Esophagus squamous epithelium (tissue), 5 donors: ENCODE measurements at places on chromosomes 6 and 20.

DNA sequence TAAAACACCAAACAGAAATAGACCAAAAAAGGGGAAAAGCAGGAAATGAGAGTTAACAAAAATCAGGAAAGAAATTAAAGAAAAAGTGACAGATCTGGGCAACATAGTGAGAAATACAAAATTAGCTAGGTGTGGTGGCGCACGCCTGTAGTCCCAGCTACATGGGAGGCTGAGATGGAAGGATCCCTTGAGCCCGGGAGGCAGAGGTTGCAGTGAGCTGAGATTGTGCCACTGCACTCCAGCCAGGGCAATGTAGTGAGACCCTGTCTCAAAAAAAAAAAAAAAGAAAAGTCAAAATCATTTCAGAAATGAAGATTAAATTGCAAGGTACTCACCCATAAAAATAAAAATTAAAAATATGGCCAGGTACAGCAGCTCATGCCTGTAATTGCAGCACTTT lies 13.0 kb upstream of the GRM4 start:
- DNase-seq = no peak

DNA sequence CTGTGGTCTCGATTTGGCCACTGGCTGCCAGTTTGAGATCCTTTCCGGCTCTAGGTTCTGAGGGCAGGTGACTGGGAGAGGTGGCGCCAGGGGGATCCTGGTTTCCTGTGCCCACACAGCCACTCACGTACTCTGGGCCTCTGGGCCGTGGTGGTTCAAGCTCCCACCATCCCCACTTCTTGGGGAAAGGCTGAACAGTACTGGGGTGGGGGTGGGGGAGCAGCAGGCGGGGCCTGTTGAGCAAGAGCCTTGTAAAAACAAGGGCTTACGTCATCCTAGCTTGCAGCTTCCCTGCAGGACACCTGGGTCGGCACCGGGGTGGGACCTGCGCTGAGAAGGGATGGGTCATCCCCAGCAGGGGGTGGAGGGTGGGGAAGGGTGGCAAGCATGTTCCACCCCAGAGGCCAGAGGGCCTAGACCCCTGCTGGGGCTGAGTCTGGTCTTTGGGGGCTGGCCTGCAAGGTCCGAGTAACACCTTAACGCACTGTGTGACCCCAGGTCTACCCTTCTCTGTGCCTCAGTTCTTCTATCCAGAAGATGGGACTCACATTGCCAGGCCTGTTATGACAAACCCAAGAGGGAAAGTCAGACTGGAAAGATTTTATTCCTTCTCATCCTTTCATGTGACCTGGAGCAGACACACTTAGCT lies 3.1 kb upstream of the CEBPB start:
- no peak for DNase-seq

GRCh38 chr6:127290391-127291265 lies 24.0 kb downstream of the RNF146 start:
- DNase-seq = no peak

GRCh38 chr6:117264692-117265409 lies 507 bp upstream of the VGLL2 start:
- no peak for DNase-seq

DNA sequence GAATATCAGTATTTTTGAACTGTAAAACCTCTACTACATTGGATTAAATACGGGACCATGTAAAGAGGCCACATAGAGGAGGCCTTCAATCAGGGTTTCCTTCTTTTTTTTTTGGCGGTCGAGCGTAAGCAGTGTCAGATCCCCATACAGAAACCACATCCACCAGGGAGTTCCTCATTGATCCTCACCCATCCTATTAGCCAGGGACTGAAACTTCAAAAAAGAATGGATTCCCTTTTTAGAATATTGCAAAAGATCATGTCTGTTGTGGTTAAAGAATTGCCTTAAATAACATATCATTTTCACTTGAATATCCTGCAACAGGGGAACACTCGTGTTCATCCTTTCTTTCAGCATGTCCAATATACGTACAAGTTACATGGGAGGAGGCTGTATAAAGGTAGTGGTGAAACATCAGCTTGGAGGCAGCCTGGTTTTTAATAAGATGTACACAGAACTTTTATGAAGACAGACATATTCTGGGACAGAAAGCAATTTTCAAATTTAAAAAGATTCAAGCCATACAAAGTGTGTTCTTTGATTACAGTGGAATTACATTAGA lies 96.1 kb downstream of the PPP1R14C start:
- DNase-seq = no peak

DNA sequence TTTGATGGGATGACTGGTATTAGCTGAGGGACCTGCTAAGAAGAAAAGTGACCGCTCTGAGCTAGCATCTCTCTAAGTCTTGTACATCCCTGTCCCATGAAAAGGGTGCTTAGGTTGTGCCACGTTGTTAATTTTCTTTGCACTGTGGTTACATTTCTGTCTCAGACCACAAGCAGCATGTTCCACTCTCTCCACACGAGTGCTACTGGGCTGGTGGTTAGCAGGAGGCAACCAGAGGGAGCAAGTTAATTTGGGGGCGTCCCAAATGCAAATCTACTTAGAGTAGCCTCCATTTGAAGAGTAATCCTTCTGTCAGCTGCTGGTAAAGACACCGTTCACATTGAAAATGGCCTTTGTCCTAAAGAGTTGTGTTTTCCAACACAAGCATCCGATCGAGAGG lies 3.4 kb upstream of the SCML4 start:
- no peak for DNase-seq

DNA sequence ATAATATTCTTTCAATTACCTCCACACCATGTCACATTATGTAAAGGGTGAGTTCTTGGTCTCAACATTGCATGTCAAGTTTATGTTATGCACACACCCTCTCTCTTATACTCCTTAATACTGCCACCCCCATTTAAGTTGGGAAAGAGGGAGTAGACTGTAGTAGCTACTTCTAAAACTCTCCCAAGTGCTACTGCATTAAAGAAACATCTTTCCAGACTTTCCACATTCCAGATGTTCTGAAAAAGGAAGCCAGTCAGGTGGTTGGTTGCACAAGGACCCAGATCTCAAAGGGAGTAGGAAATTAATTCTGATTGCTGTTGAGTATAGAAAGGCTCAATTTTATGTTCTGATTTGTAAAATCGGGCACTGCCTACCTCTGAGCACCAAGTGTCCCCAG lies 419.5 kb downstream of the CD83 start:
- DNase-seq = no peak

DNA sequence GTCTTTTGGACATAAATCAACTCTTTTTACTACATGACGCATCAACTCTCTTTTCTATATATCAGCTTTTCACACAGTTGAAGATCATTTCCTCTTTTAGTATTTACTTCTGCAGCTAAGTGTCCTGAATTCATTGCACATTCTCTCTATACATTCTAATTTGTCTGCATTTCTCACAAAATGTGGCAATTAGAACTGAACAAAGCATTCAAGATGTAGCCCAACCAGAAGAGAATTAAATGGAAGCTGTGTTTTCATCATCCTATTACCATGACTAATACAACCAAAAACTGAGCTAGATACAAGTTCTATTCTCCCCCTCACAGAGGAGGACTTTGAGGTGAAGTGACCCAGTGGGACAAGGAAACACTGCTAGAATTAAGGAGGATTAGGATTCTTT lies 86.9 kb downstream of the PLCG1 start:
- DNase-seq = no peak

- DNase-seq = no peak
These were observed 198.0 kb downstream of the SOX4 start for GRCh38 chr6:21791581-21791980.

DNA sequence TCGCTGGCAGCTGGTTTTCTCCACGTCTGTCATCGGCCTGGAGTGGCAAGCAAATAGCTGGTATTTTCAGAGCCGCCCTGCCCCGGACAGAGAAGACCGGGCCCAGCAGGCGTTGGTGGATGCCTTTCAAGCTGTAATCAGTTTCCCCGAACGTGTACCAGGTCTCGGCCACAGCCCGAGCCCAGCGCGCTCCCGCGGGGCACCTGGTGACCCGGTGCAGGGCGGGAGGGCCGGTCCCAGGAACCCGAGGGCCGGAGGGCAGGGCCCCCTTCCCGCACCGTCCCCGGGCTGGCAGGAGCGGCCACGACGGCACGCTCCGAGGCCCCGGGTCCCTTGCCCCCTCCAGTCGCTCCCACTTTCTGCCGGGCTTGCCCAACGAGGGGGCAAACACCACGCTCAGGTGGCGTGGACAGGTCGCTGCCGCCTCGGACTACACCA lies 348 bp upstream of the PYGB start:
- DNase-seq = no peak

DNA sequence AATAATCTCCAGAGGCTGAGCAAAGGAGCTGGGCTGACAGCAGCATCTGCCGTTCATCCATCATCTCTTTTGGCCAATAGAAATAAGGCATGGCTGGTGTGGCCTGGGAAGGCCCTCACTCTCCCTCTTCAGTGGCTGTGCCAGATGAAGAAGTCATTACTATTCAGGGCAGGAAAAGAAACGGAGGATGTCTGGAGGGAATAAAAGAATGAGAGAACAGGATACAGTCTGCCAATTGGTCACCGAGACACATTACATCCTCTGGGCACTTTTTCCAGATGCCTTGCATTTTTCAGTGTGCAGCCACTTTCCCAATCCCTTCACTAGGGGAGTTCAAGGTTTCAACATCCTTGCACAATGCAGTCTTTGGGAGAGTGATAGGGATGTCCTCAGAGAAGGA lies 32.2 kb upstream of the VGLL2 start:
- no peak for DNase-seq

DNA sequence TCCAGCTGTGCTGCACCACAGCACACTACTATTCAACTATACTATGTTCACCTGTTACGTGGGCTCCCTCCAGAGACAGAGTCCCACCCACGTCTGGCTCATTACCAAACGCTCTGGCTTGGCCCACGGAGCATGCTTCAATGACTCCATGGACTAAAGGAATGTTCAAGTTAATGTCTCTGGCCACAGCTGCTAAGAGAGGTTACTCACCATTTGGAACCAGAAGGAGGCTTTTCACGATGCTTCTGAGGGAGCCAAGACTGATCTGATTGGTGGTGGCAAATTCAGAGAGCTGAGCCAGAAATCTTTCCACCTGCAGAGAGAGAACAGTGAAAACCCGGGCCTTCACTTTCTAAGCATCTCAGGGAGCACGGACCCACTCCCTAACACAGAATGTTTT lies 15.6 kb downstream of the COMMD7 start:
- no peak for DNase-seq

GRCh38 chr6:149646599-149646998 lies 1.9 kb downstream of the KATNA1 start:
- DNase-seq = no peak

GRCh38 chr6:6001443-6001842 lies 5.3 kb downstream of the NRN1 start:
- DNase-seq = no peak

GRCh38 chr6:170464080-170464479 lies 89.0 kb downstream of the PSMB1 start:
- DNase-seq = no peak

DNA sequence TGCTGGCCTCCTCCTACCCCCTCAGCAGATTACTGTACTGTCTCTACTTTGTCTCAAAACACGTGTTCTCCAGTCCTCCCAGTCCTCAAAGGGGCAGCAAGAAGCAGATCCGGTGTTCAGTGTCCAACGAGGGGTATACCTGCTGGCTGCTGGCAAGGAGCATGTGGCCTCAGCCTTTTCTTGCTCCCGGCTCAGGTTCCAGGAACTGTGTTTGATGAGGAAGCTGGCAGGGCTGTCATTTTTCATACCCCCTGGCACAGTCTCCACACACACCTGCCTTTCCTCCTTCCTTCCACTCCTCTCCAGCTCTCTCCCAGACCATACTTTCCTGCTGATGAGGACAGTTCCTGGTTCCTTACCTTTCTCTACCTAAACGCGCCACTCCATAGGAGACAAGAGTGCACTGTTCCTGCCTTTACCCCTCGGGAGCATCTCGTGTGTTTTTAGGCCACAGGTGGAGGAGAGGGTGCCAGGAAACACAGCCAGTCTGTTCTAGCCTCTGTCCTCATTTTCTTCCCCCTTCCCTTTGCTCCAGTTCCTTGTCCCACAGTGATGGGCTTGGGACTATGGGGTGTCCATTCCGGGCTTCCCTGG lies 77.2 kb downstream of the SSR1 start:
- DNase-seq = no peak

GRCh38 chr6:28709478-28710349 lies 184.0 kb downstream of the GPX5 start:
- DNase-seq = no peak

DNA sequence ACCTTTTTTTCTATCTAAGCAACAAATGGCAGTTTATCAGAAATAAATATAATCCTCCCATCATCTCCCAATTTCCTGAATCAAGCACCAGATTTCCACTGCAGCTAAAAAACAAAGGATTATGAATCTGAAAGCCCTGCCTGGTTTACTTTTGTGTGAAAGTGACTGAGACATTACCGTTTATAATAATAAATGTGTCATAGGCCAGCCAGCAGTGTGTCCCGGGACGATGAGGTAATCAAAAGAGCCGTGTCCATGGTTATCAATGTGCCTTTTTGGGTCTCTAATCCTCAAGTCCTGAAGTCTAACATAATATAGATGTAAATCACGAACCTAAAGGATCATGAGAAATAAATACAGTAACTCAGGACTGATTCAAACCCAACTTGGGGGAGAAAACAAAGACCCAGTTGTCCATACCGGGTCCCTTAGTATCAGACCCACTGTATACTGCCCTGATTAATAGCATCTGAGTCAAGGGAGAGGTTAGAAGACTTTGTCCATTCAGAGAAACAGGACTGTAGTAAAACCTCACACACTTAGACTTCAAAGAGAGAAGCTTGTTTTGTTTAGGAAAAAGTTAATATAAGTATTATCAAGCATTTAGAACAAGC lies 149.1 kb downstream of the SASH1 start:
- no peak for DNase-seq

DNA sequence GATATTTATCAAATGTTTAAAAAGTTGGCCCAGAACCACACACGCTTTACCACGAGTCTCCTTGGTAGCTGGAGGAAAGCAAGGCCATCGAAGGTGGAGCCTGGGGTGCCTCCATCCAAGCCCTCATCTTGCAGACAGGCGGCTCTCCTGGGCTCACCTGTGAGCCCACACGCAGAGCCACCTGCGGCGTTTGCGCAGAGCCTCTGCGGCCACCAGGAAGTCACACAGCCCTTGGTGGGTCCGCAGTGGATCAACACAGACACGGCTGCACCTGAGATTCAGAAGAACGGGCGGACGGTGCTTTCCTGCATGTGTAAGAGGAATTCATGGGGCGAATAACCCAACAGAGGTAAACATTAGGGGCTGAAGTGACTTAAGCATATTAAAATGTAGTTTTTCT lies 24.5 kb upstream of the SMOC2 start:
- no peak for DNase-seq

DNA sequence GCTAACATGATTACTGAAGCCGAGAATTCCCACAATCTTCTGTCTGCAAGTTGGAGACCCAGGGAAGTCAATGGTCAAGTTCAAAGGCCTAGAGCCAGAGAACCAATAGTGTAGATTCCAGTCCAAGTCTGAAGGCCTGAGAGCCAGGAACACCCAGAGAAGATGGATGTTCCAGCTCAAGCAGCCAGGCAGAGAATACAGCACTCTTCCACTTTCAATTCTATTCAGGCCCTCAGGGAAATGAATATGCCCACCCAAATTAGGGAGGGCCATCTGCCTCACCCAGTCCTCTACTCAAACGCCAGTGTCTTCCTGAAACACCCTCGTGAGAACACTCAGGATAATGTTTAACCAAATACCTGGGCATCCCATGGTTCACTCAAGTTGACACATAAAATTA lies 123.5 kb downstream of the THBS2 start:
- no peak for DNase-seq
